ENCODE measurements at places on chromosomes 5 and 9. TPM values are rescaled to one million over a fixed set of nuclear protein-coding genes. Genes with fewer than 3 reads are reported as not detected.

Gene PAIP1
- 83.5 TPM for total RNA-seq

Gene RABEPK
- total RNA-seq: 23.7 TPM

Gene POU5F2
- total RNA-seq: 0.23 TPM

Gene SWI5
- 26.2 TPM for total RNA-seq

Gene TMEM8B
- 10.2 TPM for total RNA-seq

Gene SLC6A19
- not detected for total RNA-seq

Gene TLX3
- 0.16 TPM for total RNA-seq

Gene CDH9
- 0.21 TPM for total RNA-seq

Gene IFNB1
- not detected for total RNA-seq

Gene PITX1
- total RNA-seq: 0.07 TPM

Gene PCDHGA6
- 2.6 TPM for total RNA-seq

Gene ARID3C
- 0.23 TPM for total RNA-seq

Gene HINT1
- total RNA-seq: 197 TPM

Gene SLC38A9
- 25.7 TPM for total RNA-seq

Gene SLC22A5
- total RNA-seq: 4.9 TPM

Gene GCNT4
- total RNA-seq: 0.71 TPM

Gene KIF4B
- total RNA-seq: not detected

Gene ENTPD8
- total RNA-seq: 2.5 TPM

Gene TAF11L10
- not detected for total RNA-seq

Gene PCDH12
- not detected for total RNA-seq

Gene UBE2QL1
- total RNA-seq: 0.46 TPM

Gene IFNA2
- total RNA-seq: not detected

Gene GMCL2
- total RNA-seq: not detected

Gene ZNF618
- 22.0 TPM for total RNA-seq

Gene VAV2
- 31.1 TPM for total RNA-seq

Gene PCDHB14
- total RNA-seq: 2.6 TPM

Gene MTRR
- total RNA-seq: 39.1 TPM

Gene MCTP1
- 3.6 TPM for total RNA-seq

Gene CARD6
- total RNA-seq: 0.24 TPM

Gene RUFY1
- 34.0 TPM for total RNA-seq
